Endodermal cell (in vitro differentiated cells): ENCODE measurements at places on chromosomes 11 and 22.

GRCh38 chr11:45649544-45650165 lies 15.8 kb downstream of the CHST1 start:
- no peak for DNase-seq

DNA sequence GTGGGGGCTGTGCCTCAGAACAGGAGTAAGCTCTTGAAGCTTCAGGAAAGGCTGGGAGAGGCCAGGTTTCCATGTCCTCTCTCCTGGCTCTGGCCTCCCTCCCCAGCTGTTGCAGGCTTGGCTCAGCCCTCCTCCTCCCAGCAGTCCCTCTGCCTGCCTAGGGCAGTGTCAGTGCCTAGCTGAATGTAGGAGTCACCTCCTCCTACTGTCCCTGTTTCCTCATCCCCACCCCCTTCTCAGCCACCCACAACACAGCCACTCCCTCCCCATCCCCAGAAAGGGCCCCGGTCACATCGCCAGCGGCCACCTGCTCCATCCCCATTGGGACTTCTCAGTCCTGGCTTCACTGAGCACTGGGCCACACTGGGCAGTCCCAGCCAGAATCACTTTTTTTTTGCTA lies 2.9 kb upstream of the FBLN1 start:
- DNase-seq = peak; percentile 49

GRCh38 chr22:21816787-21817496 lies 50.5 kb downstream of the MAPK1 start:
- no peak for DNase-seq

DNA sequence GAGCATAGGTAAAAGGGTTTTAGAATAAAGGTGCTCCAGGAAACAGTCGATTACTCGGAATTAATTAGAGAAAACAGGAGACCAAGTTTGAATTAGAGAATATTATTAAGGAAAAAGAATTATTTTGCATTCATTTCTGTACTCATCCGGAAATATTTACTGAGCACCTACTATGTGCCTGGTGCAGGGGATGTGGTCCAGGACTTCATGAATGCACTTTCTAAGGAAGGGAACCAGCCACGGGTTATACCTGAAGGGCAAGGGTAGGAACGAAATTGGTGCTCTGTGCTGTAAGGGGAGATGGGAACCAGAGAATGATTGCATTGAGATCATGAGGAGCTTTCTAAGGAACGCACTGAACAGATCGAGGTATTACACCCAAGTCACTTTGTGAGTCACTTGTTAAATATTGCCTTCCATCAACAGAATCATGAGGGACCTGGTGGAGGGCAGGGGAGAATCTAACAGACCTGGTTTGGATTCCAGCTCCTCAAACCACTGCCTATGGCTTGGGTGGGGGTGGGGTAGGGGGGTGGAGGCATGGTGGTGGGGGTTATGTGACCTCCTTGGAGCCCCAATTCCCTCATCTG lies 40.9 kb downstream of the C11orf96 start:
- no peak for DNase-seq

GRCh38 chr11:21625982-21626381 lies 566.9 kb upstream of the ANO5 start:
- no peak for DNase-seq

DNA sequence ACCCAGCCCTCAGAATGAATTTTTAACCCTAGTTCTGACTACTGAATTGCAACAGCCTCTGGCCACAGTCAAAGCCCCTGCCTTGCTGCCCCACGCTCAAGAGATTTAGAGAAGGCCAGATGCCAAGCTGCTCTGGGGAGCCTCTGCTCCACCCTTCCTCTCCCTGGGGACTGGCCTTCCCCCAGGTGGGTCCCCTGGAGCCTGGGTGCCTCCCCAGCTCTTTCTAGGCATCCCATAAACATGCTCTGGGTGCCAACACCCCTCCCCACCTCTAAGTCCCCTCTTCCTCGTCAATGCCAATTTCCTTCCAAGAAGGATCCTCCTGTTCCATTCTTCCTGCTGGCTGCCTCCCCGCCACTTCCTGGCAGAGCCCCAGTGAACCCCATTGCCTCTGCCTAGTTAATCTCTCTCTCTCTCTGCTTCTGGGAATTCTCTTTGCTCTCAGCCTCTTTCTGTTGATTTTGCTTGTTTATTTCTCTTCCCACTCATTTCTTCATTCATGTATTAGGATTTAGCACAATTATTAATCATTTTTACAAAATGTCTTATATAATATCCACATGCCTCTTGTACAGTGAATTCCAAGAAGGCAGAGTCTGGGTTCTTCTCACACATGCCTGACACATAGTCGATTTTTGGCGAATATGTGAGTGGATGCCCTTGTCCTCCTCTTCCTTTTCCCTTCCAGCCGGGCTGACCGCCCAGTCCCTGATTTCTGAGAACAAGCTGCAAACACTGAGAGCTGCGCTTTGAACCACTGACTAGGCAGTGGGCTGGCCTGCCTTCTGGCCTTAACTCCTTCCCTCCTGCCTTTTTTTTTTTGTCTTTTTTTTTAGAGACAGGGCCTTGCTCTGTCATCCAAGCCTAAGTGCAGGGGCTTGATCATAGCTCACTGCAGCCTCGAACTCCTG lies 17.5 kb downstream of the UQCR10 start:
- DNase-seq = no peak

DNA sequence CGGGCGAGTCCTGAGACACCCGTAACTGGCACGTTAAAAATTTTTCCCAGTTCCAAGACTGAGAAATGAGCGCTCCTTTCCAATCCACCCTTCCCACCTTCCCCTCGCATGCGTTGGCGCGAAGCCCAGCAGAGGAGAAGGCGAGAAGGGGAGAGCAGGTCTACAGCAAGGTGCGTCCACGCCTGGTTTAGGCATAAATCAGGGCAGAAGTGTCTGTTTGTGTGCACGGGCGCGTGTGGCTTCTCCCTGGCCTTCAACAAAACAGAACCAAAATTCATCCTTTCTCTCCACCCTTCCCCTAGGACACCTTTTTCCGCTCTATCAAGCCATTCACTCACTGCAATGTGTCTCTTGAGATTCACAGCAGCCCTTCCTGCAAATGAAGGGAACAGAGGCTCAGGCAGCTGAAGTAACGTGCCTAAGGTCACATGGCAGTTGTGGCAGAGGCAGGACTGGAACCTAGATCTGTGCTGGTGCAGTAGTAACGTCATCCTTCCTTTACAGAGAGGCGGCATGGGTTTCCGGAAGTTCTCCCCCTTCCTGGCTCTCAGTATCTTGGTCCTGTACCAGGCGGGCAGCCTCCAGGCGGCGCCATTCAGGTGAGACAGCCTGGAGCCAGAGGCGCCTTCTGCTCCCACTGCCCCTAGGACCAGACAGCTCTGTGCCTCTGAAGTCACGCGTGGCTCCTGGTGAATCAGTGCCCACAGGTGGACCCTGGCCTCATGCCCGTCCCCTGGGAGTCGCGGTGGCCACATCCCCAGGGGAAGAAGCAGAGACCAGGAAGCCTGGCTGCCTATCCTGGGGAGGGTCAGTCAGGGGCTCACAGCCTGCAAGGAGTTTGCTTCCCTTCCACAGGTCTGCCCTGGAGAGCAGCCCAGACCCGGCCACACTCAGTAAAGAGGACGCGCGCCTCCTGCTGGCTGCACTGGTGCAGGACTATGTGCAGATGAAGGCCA lies 1.1 kb downstream of the CALCB start:
- peak; percentile 99 for DNase-seq

- peak; percentile 48 for DNase-seq
These were observed 451.3 kb downstream of the METTL15 start for GRCh38 chr11:28559492-28559891.

GRCh38 chr11:76849376-76849775 lies 11.3 kb upstream of the ACER3 start:
- DNase-seq = no peak

GRCh38 chr11:45669956-45670355 lies 4.5 kb upstream of the CHST1 start:
- no peak for DNase-seq

- DNase-seq = peak; percentile 76
These were observed 182.3 kb downstream of the DSCAML1 start for GRCh38 chr11:117614728-117615127.

DNA sequence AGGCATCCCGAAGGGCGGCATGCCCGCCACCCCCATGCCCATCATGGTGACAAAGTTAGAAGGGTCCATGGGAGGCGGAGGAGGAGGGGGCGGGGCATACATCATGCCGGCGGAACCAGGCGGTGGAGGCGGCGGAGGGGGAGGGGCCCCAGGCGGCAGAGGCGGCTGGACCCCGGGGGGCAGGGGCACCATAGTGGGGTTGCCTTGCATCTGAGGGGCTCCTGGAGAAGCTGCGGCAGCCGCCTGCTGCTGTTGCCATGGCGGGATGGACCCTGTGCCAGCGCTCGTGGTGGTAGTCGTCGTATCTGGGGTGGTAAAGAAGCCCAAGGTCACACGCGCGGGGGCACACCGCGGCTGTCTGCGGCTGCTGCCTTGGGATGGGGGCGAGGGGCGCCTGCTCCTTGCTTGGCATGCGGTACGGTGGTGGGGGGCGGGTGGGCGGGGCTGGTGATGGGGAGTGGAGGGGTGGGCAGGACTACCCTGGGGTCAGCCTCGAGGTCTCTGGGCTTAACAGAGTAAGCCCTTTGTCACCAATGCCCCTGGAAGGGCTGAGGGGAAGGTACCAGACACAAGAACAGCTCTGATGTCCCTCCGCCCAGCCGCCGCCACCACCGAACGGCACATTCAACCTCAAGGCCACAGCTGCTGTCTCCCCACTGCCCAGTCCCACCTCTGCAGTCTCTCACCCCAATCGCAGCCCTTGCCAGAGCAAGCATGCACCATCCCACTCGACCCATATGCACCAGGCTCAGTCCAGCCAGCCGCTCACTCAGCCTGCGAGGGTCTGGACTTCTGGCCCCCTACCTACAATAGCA lies 6.3 kb upstream of the PYGM start:
- DNase-seq = peak; percentile 60

DNA sequence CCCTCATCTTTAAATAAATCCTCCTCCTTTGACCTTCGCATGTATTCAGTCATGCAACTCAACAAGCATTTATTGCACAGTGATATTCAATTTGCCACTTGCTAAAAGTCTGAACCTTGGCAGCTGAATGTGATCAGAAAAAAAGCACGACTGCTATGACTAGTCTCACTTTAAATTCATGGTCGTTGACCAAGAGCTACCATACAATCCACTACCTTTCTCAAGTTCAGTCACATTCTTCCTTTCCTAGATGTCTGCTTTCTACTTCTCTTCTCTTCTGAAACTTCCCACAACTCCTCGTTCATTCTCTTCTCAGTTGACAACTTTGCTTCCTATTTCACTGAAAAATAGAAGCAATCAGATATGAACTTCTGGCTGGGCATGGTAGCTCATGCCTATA lies 2.0 kb upstream of the SAA1 start:
- no peak for DNase-seq

DNA sequence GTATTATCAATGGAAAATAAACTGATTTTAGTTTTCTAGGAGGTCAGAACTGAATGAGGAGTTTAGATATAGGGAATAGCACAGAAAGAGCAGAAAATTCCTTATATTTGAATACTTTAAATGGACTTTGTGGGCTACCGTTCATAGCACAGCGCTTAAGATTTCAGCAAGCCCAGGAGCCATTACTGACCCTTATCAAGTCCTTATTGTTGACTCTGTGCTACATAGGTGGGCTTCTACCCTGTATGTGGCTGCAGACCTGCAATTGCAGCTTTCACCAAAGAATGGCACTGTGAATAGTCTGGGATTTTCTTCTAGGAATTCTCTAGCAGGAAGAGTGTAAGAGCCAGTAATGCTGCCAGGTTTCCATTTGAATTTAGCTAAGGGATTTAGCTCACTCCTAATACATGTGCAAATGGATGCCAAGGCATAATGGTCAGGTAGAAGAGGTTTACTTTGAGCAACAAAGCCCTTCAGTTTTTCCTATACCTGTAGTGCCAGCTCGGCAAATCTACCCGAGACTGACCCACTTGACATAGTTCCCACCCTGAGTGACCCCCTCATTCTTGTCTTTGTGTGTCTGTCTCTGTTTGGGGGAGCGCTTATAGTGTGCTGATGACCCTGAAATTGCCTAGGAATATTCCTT lies 42.5 kb upstream of the DLAT start:
- DNase-seq = no peak

- DNase-seq = no peak
These were observed 32.9 kb upstream of the VWA5A start for GRCh38 chr11:124082371-124082770.

DNA sequence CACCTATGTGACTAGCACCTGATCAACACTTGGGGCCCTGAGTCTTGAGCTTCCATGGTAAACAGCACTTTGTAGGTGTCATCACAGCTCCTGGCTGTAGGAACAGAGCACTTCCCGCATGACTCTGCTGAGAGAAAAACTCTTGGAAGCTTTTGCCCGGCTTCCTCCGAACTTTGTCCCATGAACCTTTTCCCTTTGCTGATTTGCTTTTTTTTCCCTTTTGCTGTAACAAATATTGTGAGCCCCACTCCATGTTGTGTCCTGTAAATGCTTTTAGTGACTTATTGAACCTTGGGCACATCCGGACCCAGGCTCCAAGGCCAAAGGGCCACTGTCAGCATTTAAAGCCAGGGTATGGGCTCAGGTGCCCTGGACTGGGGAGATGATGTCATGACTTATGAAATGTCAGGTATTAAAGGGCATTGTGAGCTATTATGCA lies 391.1 kb downstream of the TENM4 start:
- DNase-seq = peak; percentile 73

DNA sequence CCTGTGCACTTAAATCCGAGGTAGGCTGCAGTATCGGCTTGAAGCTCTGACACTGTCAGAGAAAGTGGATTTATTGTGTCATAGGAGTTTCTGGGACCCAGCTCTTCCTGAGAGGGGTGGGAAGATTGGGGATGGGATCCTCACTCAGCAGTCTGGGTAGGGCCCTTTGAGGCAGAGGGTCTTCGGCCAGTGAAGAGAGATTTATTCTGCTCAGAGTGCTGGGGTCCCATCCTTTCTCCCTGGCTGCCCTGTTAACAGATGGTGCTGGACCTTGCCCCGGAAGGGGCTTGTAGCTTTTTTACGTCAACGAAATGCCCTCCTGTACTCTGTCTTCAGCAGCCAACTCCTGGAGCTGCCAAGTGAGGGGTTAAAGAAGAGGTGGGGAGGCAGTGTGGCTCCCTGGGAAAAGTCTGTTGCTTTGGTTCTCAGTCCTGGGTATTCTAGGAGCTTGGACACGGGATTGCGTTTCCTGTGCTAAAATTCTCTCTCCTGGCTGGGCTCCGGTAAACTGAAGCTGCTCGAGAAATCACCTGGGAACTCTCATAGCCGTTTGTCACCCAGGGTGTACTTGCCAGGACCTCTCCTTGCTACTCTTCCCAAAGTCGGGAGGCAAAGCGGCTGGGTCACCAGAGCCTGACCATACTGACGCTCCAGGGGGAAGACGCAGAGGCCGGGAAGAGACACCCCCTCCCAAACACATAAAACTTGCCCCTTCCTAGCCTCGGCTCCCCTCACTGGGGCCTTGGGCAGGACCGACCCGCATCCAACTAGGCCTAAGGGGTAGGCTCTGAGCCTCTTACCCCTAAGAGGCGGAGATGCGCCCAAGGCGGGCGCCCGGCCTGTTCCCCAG lies 806 bp upstream of the SMDT1 start:
- DNase-seq = no peak
